Activated T-helper 1 cell treated with Interleukin-2 at 50 U/mL for 16 hours (primary cell): ENCODE measurements at places on chromosomes 7 and 10.
A peak's percentile ranks its signal among the peaks of the same experiment; 100 is the strongest.

GRCh38 chr10:97071496-97071895, 114.3 kb downstream of the SLIT1 start:
- no peak for DNase-seq

GRCh38 chr10:50219646-50220045, 31.7 kb downstream of the ASAH2 start:
- no peak for DNase-seq

DNA sequence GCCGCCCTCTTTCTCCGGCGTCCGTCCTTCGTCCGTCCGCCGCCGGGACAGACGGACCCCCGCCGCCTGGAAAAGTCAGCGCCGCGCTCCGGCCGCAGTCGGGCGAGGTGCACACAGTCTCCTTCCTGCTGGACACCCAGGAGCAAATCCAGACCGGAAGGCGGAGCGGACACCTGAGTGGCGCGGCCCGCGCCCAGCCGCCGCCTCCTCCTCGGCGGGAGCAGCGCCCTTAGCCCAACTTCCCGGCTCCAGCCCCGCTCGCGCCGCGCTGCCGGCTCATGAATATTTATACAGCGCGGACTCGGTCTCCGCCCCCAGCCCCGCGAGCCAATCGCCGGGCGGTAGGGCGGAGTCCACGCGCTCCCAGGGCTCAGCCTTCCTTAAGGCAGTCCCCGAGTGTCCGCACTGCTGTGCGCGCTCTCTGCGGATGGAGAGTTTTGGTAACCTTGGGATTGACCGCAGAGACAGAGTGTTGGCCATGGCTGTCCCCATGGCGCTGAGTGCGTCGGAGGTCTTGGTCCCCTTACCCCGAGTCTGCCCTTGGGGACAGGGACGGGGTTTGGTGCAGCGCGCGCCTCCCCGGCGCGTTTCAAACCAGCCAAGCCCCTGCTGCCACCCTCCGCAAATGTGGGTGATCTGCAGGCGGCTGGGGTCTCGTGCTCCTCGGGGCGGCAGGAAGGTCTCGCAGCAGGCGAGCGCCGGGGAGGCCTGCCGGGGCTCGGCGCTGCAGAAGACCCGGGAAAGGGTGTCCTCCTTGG, at the start of gene FZD8:
Gene FZD8, minus strand, starts transcription at position 262 of the 758 bp plus-strand sequence. CDS start 867 bp downstream, outside the sequence.
- peak; percentile 49 for DNase-seq

GRCh38 chr10:79359816-79360498, 12.7 kb downstream of the PPIF start:
- no peak for DNase-seq

DNA sequence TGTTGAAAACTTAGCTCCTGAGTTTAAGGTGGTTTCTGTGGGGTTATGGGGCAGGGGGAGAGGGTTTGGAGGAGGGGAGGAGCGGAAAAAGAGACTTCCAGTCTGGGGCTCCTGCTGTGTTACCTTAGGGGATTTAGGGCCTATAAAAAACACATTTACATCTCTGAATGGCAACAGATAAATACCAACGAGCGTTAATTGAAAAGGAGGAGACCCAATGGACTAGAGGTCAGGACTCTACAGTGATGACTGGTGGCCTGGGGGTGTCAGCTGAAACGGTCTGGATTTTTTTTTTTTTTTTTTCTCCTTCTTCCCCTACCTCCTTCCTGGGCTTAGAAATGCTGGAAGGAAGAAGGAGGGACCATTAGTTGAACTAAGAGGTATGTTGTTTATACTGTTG, 47.4 kb downstream of the AUTS2 start:
- DNase-seq: no peak

DNA sequence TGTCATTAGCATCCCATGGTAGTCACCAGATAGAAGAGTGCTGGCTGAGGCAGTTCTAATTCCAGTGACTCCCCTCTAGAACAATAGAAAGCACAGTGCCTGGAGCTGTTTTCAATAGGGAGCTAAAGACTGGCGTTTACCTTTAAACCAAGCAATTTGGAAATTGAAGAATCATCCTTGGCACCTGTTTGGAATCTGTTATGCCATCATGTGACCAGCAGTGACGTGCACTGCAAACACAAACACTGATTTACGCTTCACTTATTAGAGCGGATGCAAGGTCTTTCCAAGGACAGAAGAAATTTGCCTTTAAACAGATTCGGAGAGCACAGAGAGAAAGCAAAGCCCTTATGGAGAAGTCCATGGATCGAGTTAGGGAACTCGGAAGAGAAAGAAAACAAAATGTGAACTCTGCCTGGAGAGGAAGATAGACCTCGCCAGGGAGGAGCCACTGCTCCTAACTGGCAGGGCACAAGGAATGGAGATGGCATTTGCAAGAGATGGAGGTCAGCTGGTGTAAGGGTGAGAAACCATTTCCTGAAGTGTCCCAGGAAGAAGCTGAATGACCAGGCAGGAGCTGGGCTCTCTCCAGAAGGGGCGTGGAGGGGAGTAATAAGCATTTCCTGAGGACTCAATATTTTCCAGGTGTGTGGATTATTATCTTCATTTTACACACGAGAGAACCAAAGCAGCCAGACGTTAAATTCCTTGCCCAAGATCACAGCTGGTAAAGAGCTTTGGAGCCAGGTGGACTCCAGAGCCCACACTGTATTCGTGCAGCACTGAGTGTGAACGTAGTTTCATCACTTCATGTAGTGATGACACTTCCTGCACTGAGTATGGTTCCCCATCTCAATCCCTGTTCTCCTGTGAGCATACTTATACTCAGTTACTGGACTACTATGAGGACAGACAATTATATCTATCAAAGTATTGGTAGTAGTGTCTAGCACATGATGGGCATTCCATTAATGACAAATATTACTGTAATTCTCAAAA, 97.7 kb downstream of the CUBN start:
- DNase-seq: no peak

GRCh38 chr7:88759230-88760135, at the start of gene ZNF804B:
ZNF804B (plus strand) TSS chr7:88759700; CDS start chr7:88759977, 277 bp downstream.
- DNase-seq: no peak

DNA sequence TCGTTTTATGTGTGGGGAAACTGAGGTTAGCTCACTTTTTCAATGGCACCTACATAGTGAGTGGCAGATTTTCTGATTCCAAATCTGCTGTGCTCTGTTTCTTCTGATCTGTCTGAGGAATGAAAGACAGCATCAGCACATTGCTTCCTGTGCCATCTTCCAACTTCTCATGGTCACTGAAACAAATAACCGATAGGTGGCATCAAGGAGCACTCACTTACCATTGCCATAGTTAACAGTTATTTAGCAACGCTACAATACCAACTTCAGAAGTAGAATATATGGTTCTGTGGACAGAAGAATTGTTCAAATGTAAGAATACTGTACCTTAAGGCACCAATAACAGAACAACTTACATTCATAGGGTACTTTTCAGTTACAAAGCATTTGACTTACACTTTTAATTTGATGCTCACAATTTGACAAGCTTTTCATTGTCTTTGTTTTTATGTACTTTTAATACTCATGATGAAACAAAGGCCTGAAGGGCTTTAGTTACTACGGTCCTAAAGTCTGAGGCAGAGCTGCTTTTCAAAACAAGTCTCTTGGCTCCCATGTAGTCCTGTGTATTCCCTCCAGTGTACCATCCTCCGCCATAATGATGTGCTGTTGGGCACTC, 228.9 kb upstream of the TCF7L2 start:
- DNase-seq: no peak

DNA sequence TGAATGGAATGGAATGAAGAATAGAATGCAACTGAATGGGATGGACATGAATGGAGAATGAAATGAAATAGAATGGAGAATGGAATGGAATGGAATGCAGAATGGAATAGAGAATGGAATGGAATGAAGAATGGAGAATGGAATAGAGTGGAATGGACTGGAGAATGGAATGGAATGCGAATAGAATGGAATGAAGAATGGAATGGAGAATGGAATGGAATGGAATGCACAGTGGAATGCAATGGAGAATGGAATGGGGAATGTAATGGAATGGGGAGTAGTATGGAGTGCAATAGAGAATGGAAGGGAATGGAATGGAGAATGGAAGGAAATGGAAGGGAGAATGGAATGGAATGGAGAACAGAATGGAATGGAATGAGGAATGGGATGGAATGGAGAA, 93.4 kb downstream of the NSUN6 start:
- no peak for DNase-seq

- no peak for DNase-seq
Measured at GRCh38 chr7:44259547-44260457, 59.0 kb downstream of the YKT6 start.

- DNase-seq: no peak
Measured at GRCh38 chr7:54664235-54665228, 94.5 kb downstream of the SEC61G start.

DNA sequence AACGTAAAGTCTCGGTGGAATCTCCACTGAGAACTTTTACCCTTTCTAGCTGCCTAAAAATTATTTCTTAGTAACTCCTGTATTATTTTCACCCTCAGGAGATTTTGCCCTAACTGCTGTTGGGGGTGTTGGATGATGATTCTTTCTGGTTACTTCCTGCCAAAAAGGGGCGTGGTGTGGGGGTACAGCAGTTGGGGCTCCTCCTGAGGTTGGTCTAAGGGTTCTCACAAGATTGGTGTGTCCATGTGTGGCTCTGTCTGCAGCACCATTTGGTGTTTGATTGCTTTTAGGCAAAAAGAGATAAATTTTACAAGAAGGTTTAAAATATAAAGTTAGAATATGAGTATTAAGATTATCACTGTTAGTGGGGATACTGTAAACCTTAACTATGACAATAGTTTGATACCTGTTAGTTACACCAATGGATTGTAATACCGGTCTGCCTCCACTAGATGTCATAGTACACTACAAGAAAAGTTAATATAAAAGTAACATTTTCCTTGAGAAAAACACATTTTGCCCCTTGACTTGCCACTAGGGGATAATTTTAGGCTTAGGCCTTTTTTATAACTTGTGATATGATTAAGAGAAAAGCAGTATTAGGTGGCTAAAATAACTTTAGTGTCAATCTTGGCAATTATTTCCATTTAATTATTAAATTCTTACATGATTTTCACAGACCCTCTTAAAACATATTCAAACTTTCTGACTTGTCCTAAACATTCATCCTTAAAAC, 928.7 kb downstream of the IPMK start:
- no peak for DNase-seq

DNA sequence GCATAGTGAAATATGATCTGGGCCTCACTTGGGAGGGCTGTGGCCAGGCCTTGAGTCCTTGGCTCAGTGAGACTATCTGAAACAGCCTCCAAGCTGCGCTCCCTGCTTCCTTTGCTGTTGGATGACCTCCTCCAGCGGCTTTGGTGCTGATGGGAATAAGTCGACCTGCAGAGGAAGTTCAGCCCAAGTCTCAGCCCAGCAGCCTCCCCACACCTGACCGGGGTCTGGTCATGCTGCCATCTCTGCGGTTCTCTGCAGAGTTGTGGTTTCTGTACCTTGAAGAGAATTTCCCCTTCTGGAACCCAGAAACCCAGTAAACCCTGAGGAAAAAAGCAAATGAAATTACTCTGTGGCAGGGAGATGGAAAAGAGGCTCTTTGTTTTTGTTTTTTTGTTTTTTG, 4.6 kb upstream of the RBAK start:
- DNase-seq: no peak

DNA sequence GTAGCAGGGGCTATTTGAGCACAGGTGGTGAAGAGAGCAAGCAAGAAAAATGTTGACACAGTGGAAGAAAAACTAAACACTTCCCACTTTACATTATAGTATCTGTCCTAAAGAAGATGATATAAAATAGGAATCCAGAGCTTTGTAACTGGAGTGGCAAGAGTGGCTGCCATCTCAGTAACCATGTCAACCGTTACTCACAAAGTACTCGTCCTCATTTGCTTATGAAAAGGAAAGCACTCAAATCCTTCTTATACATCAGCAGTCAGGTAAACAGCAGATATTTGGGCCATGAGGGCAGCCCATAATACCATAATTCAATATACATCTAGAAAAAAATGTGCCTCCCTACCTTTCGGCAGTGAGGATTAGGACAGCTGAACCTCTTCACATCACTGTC, 70.1 kb downstream of the RNF216 start:
- no peak for DNase-seq

GRCh38 chr7:40299097-40299496, 164.3 kb downstream of the SUGCT start:
- DNase-seq: no peak

- DNase-seq: no peak
Measured at GRCh38 chr10:121362026-121362425, 236.2 kb downstream of the FGFR2 start.

DNA sequence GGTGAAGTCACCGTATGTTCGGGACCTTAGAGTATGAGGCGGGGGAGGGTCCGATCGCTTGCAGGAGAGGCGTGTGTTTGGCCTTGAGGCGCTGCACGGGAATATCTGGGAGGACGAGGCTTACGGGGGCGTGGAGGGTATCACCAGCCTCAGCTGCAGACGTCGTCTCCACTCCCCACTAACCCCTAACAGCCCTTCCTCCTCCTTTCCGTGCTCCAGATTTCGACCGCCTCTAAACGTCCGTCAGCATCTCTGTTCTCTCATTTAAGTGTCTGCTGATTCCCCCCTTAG, 23.5 kb upstream of the ZNF12 start:
- DNase-seq: no peak

DNA sequence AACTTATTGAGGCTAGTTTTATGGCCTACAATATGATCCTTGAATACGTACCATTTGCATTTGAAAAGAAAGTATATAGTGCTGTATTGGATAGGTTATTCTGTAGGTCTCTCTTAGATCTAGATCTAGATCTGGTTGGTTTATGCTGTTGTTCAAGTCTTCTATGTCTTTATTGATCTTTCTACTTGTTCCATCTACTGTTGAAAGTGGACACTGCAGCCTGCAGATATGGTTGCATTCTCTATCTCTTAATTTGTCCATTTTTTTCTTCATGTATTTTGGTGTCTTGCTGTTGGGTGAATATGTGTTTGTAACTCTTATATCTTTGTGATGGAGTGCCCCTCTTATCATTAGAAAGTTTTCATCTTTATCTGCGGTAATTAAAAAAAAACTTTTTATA, 139.4 kb upstream of the PCDH15 start:
- no peak for DNase-seq

GRCh38 chr10:47136866-47137265, 163.1 kb upstream of the GDF10 start:
- DNase-seq: no peak

GRCh38 chr7:601595-602340, 82.1 kb upstream of the PDGFA start:
- peak; percentile 63 for DNase-seq

- DNase-seq: no peak
Measured at GRCh38 chr10:124126983-124127385, 33.6 kb upstream of the CHST15 start.
